NCI-H1417 treated with DMSO at 0.1 percent for 48 hours (cell line): ENCODE measurements at places on chromosomes 2 and 18.

DNA sequence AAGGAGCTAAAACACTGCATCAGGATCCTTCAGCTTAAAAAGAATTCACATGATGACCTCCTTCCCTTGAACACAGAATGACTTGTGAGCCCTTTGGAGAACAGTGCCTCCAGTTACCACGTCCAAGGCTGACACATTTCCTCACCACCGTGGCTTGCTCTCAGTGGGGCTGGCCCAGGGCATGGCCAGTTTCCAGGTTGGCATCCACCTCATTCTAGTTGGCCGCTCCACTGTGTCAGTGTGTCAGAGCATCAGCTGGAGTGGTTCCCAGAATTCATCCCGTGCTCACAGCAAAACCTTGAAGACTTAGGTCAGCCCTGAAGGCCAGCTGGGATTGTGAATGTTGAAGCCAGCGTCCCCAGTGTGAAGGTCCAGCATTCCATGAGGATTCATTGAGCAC, 158.5 kb downstream of the INSIG2 start:
- no peak for DNase-seq

- DNase-seq: no peak
Observed at GRCh38 chr18:61333271-61333745, at the start of gene CDH20. Gene CDH20 (plus strand): TSS chr18:61333430.

GRCh38 chr18:67517444-67517765, 885 bp upstream of the DSEL start:
- peak; percentile 19 for DNase-seq

- DNase-seq: peak; percentile 28
Observed at GRCh38 chr2:10042301-10043161, 819 bp upstream of the KLF11 start.

- DNase-seq: no peak
Observed at GRCh38 chr18:6745504-6746031, 16.1 kb downstream of the ARHGAP28 start.

GRCh38 chr2:48714245-48714644, 41.3 kb downstream of the LHCGR start:
- no peak for DNase-seq

GRCh38 chr18:61326407-61326806, 6.8 kb upstream of the CDH20 start:
- DNase-seq: no peak

DNA sequence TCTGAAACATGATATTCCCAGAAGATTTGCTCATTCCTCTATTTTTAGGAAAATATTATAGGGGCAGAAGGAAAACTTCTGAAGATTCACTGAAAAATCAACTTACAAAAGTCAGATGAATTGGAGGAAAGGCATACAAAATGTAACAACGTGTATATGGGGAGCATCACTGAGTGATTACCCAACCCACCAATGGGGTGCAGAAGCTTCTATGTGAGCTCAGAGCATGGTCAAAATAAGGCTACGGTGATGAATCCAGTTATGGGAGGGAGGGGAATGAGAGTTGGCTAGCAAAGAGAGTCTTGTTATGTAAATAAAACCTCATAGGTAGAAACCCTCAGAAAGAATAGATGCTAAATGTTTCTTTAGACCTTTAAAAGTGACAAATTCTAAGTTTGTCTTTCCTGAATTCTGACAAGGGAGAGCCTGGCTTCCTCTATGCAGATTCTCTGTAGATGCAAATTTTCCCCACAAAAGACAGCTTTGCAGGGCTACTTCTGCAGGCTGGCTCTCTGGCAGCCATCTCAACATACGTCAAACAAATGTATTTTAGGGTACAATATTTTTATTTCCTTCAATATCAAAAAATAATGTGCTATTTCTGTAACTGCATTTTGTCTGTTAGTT, 171.4 kb upstream of the NDUFV2 start:
- no peak for DNase-seq

GRCh38 chr2:168165397-168165796, 82.0 kb downstream of the STK39 start:
- DNase-seq: no peak
